HL-60 (cell line): ENCODE measurements at places on chromosomes 5 and 9.

DNA sequence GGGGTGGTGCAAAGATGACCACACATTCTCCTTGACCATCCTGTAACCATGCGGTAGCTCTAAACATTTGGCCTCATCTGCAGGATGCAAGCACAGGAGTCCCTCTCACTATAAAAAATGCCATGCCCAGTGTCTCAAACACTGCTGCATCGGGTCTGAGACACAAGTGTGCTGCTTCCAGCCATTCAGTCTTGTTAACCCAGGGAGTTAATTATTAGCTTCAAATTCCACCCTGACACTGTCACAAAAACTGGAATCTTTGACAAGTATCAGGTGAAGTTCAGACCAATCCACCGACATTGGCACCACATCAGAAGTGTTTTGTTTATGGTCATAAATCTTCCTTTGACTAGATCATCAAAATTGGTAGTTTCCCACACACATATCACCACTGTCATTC, 119.1 kb upstream of the RASEF start:
- no peak for DNase-seq

DNA sequence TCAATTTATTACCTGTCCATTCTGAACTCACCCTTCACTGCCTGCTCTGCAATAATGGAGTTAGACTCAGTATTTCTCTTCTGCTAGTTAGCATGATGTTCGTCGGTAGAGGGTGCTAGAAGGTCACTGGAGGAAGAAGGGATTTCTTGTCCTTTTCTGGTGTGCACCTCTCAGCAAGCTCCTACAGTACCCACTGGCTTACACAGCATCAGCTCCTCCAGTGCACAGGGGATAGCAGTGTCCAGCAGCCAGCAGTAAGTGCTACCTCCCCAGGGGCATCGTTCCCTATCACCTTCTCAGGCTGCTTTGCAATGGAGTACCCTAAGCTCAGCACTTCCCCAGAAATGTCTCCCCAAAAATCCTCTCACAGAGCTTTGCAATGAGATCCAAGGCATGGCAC, 45.9 kb upstream of the APC start:
- DNase-seq, result no peak

DNA sequence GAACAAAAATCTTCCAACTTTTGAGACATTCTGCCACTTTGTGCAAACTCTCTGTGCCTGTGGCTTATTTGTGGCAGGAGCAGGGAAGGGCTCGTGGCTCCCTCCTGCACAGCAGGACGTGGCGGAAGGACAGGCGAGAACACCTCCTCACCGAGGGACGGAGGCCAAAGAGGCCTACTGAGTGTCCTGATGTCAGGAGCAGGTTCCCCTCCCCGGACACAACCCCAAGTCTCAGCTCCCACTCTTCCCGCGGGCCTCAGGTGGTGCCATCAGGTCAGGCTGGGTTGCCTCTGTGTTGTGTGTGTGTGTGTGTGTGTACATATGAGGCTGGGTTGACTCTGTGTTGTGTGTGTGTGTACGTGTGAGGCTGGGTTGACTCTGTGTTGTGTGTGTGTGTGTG, 136.8 kb upstream of the LPCAT1 start:
- DNase-seq, result no peak

DNA sequence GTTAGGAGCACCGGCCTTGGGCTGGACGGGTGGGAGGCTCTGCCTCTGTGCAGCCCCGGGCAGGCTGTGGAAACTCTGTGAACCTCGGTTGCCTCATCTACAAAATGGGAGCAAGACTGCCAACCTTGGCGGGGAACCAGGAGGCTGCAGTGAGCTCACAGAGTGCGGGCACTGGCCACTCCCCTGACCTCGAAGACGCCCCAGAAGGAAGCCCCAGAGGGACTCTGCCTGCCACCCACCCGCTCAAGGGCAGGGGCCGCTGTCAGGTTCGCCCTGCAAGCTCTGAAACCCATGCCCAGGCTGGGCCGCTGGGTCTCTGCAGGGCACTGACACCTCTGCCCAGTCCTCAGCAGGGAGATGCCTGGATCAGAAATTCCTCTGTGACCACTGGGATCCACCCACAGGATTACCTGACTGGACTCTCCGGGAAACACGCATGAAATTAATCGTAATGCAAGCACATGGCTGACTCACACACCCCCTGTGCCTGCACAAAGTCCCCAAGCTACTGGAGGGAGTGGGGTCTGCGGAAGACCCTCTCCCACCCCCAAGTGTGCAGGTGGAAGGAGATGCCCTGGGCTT, 7.4 kb downstream of the CCDC187 start:
- DNase-seq, result no peak

- no peak for DNase-seq
These were observed 4.2 kb downstream of the ABCA1 start for GRCh38 chr9:104923740-104924139.

DNA sequence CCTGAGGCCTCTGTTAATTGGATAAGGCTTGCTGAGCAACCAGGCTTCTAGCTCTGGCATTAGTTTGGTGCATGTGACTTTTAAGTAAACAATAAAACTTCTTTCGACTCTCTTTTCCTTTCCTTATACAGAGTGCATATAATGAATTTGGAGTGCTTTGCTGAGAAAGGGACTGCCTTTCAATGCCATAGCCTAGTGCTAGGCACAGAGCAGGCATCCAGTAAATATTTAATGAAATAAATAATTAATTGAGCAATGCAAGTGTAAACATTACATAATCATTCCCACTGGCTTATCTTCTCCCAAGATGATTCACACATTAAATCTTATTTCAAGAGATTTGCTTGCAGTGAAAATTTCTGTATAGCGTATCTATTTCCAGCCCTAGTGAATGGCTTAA, 74.1 kb downstream of the NMUR2 start:
- no peak for DNase-seq

DNA sequence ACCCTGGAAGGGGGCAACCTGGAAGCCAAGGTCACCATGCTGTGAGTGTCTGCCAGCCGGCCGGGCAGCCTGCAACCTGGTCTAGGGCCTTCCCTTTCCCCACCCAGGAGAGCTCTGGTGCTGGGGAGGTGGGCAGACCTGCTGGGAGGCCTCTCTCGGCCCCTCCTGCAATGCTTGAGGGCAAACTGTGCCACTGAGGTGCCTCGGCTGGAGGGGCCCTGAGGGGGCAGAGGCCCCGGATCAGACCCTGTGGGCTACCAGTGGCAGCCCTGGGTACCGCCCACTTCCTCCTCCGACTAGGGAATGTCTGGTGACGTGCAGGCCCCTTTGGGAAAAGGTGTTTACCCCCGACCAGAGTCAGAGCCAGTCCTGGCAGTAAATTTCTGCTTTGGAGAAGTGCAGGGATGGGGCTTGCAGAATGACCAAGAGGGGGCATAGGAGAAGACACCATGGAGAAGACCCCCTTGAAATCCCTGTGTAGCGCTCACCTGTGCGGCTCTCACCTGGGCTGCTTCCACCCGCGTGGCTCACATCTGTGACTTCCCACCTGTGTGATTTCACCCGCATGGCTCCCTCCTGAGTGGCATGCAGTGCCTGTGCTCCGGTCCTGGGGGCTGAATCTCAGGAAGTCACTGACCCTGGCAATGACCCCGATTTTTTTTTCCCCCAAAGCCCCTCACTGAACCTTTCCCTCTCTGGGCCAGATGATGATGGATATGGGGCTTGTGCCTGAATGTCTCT, 1.1 kb downstream of the LCN1 start:
- DNase-seq, result no peak

- DNase-seq, result no peak
These were observed 14.2 kb downstream of the TCERG1 start for GRCh38 chr5:146461319-146461718.
